ENCODE measurements at places on chromosomes 3 and 15.

GRCh38 chr3:59444294-59444671, 394.5 kb upstream of the CFAP20DC start:
- DNase-seq: no peak

- DNase-seq: no peak
These were observed 14.4 kb upstream of the DAPK2 start for GRCh38 chr15:64060716-64061115.

- DNase-seq: no peak
These were observed 71.1 kb upstream of the DLG1 start for GRCh38 chr3:197369545-197369944.

GRCh38 chr3:154496978-154497377, 67.0 kb upstream of the GPR149 start:
- DNase-seq: no peak

GRCh38 chr3:64945171-64945729, 257.4 kb upstream of the ADAMTS9 start:
- DNase-seq: no peak

DNA sequence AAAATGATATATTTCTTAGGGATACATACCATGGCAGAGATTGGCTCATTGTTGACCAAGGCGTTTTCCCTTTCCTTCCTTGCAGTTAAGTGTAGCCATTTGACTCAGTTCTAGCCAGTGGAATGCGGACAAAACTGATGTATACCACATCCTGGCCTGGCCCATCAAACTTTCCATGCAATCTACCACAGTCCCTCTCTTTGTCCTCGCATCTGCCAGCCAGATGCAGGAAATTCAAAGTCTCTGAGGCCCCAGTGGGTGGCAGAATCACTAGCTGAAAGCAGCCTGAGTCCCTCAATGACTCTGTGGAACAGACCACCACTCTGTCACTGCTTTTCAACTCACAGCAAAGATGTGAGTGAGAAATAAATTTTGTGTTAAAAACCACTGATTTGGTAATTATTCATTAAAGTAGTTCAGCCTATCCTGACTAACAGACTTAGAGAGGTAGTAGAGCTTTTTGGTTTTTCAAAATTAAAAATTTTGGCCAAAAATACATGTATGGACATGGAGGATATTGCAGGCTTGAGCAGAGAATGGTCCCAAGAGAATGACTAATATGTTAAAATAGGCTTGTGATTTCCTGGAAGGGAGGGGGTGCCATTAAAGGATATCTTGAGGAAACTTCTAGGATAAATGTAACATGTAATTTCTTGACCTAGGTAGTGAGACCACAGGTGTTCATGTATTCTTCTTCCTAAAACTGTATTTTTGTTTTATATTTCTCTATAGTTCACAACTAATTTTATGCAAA, 10.9 kb downstream of the LRRFIP2 start:
- no peak for DNase-seq

GRCh38 chr3:180102134-180102533, 65.4 kb upstream of the PEX5L start:
- DNase-seq: no peak

GRCh38 chr3:149771652-149772271, 19.5 kb upstream of the COMMD2 start:
- DNase-seq: no peak

DNA sequence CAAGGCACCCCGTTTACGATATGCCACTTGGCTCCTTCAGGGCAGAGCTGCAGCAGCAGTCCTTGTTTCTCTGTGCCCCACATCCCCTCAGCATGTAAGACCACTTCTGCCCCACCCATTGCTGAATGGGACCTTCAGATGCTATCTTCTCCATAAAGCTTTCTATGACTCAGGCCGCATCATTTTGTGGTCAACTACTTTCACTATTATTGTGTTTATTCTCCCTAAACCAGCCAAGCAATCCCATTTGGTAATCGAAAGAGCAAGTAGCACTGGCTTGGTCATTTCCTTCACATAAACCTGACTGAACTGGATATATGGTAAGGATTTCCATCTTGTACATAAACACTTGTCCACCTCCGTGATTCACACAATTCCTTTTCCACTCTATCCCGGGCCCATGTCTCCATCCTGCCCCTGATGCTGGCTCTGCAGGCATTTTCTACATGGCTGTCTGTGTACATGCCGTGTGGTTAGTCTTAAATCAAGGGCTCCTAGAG, 25.7 kb downstream of the LIPC start:
- DNase-seq: no peak

All from DMS79 (cell line).